MV-4-11 (cell line): ENCODE measurements at places on chromosomes 2 and 18.

DNA sequence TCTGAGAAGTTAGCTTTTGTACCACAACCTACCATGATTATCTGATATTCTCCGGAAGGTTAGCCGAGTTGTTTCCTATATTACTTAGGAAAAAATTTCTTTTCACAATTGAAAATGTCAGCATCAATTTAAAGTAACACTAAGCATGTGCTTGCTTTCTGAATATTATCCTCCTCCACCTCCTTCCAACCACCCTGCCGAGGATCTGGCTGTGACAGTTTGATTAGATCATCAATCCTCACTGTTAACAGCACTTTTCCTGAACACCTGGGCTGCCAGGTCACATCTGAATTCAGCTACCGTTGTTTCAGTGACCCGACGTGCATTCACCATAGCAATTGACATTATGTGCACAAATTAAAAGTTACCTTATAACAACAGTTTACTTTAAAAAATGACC is 207.0 kb downstream of the ZNF407 start:
- no peak for DNase-seq

GRCh38 chr2:11546072-11546471 is 12.2 kb downstream of the GREB1 start:
- DNase-seq, result no peak

- DNase-seq, result no peak
Measured at GRCh38 chr18:50072146-50072545, 122.8 kb downstream of the MYO5B start.

GRCh38 chr2:101199251-101199791 is 48.1 kb upstream of the TBC1D8 start:
- DNase-seq, result no peak

- DNase-seq, result no peak
Measured at GRCh38 chr2:79980116-79980515, 324.4 kb downstream of the LRRTM1 start.

GRCh38 chr18:61653823-61654551 is 238.8 kb downstream of the RNF152 start:
- no peak for DNase-seq

GRCh38 chr2:234373060-234373459 is 123.8 kb downstream of the ARL4C start:
- no peak for DNase-seq

- no peak for DNase-seq
Measured at GRCh38 chr2:115779085-115779632, 1336.7 kb downstream of the DPP10 start.

GRCh38 chr18:28637897-28638296 is 461.0 kb upstream of the CDH2 start:
- DNase-seq, result no peak

DNA sequence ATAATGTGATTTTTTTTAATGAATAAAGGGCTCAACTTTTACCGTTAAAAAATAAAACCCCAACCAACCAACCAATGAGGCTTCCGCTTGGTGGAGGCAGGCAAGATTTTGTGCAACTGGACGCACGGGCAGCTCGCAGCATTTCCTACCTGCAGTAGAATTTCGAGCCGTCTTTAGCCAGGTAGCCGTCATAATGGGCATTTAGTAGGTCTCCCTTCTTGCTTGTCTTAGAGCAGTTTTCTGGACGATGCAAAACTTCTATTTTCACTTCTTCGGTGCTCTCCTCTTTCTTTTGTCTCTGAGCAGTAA is 316 bp downstream of the FKBP7 start:
- no peak for DNase-seq
